ENCODE measurements at places on chromosomes 7 and 10.

DNA sequence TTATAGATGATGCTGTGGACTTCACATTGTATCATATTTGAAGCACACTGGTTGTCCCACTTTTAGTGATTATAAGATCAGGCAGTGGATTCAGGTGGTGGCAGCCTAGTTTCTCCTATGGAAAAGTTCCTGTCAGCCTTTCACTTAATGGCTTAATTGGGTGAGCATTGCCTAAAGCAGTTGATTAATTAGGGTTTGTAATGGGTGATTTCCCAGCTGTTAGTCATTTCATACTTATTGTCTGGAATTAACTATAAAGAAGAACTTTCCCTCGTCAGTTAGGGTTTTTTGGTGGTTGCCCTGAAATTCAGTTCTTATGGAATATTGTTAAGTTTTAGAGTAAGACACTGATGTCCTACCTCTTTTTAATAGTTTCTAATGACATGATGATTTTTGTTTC lies 78.8 kb downstream of the SLC25A40 start:
- DNase-seq, result no peak

DNA sequence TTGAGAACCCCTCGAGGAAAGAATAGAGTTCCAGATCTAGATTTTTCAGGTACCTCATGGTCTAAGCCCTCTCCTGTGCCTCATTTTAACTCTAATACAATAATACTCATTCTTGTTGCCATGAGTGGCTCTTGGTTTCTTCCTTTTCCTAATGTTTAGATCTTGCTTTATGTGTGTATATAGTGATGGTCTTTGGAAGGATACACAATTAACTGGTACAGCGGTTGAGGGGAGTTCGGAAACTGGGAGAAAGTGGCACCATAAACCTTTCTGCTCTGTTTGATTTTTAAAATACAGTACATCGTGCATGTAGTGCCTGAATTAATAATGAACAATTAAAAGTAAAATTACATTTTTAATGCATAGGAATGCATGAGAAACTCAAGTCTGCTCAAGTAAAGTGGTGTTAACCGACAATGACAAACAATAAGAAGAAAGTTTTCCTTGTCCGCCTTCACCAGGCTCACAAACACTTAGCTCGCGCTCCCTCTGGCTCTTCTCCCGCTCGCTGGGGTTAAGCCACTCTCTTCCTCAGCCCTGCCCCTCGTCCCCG lies 386 bp upstream of the EIF4EBP2 start:
- DNase-seq, result no peak

GRCh38 chr7:47380325-47381133 lies 201.4 kb downstream of the TNS3 start:
- DNase-seq, result peak; percentile 59

DNA sequence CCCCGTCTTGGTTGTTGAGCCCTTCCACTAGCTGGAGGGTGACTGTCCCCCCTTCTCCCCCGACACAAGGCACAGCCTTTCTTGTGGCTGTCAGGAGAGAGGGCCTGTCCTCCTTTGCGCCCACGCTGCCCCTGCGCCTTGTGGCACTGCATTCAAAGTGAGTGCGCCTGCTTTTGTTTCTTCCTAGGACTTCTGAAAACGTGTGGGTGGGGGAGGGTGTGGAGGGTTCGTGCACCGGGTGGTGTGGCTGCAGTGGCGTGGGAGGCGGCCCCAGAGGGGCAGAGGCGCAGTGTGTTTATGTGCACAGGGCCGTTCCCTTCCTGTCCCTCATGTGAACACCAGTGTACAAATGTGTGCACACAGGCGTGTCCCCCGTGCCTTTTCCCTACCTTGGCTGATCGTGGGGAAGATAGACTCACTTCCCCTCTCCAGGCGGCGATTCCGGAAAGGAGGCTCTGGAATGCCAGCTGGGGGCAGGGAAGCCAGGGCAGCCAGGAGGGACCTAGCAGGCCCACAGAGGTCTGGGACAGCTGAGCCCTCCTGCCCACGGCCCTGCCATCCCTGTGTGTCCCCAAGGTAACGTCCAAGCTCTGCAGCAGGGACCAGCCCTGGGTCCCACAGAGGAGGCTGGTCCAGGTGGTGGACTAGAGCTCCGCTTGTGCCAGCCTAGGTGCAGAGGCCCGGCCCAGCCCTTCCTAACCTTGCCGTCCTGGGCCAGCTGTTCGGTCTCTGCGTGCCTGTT lies 88.8 kb downstream of the LHPP start:
- DNase-seq, result no peak

DNA sequence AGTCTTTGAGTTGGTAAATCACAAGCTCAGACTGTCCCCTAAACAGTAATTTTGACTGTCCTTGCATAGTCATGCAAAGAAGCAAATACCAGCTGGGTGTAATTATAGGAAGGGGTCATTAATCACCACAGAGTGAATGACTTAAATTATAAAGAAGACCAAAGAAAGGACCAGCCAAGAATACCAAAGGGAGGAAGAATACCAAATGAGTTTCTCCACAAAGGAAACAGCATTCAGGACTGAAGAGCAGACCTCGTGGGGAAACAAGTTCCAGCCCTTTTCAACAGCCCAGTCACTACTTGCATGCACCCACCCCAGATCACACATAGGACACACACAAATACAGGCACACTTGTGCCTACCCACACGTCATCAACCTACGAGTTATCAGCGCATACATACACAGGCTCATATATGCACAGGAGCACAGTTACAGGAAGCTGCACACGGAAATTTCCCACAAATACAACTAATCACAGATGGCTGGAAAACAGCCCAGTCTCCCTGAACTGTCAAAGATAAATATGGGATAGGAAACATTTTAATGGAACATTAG lies 77.6 kb downstream of the DENND2A start:
- no peak for DNase-seq

DNA sequence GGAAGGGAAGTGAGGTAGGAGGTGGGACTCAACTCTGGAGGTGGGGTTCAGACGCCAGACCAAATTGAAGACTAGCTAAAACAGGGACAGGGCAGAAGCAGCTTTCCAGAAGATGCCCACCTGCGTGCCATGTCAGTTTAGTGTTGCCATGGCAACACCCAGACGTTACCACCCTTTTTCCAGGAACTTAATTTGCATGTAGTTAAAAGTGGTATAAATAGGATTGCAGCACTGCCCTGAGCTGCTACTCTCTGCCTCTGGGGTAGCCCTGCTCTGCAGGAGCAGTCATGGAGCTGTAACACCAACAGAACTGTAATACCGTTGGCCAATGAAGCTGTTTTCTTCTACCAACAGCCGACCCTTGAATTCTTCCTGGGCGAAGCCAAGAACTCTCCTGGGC lies 93.8 kb downstream of the PRKCQ start:
- no peak for DNase-seq

- no peak for DNase-seq
Measured at GRCh38 chr7:64849250-64849923, 53.7 kb upstream of the ZNF273 start.

DNA sequence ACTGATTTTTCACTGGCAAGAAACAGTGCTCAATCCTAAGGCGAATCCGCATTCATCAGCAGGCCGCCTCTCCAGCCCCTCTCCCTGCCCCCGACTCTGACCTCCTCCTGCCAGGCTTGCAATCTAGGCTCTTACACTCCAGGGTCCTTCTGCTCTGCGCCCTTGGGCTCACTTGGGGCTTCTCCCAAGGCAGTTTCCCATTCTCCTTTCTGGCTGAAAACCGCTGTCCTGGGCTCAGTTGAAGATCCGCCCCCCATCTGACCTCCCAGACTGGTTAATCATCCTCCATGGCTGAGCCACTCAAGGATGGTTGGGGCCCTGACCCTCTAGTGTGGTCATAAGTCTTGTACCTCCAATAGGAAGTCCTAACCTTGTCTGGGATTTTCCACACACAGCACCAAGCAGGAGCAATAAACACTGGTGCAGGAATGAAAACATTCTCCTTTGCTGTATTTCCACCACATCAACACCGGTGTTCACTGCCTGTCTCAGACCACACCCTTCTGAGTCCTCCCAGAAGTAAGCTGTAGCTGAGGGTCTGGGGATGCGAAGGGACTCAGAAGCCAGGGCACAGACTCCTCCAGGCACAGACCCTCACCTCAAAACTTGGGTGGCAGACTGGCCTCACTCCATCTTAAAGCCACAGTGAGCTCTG lies 42.4 kb downstream of the TNS3 start:
- DNase-seq, result no peak

DNA sequence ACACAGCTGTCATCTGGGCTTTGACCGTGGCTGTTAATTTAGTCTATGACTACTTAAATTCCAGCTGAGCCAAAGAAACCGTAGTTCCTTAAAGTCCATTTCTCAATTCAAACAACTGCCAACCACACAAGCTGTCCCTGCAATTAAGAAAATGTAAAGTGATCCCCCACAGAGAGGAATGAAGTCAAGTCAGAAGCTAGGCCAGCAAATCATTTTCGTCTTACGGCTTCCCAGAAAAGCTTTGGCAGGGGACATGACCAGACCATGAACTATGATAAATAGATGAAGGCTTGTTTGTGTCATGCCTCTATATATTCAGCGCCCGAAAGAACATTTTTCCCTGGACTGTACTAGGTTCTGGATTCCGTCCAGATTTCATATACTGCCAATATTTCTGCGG lies 54.6 kb downstream of the HACD1 start:
- peak; percentile 88 for DNase-seq

DNA sequence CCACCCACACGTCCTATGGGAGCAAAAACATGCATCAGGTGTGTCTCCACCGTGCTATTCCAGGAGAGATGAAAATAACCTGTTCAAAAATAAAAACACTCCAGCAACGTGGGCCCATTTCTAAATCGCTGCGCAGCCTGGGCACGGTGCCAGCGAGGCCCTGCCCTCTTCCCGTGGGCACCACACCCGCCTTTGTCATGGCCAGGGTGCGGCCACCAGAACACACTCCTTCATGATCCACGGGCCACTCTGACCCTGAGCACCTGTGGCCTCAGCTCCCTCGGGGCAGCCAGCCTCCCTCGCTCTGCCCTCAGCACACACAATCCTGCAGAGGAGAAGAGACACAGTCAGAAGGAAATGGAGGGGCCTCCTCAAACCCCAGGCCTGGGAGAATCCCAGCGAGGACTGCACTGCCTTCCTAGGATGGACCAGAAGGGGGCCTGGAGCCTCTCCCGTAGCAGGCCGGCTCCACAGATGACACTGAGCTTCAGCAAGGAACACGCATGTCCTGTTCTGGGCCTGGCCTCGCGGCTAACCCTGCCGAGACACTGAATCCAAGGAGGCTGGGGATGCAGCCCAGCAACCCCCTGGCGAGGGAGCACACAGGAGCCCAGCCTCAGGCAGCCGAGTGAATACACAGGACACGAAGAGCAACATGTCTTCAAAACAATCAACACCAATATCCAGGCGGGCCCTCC lies 169.0 kb downstream of the MAD1L1 start:
- DNase-seq, result peak; percentile 26

DNA sequence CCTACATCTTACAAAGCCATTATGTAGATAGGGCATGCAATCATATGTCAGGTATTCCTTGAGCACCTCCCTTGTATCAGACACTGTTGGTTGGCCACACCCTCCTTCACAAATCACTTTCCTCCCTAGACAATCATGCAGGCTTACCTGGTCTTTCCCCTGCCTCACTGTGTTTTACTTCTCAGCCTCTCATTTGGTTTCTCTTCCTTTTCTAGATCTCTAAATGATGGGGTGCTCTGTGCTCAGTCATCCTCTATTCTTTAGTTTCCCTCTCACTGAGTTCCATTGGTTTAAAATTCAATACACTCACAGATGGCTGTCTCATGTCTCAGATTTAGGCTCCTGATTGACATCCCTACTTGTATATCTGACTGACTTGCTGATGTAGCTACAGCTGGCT lies 31.4 kb downstream of the ANK3 start:
- no peak for DNase-seq

GRCh38 chr7:129006636-129007414 lies 48.1 kb downstream of the TNPO3 start:
- no peak for DNase-seq

DNA sequence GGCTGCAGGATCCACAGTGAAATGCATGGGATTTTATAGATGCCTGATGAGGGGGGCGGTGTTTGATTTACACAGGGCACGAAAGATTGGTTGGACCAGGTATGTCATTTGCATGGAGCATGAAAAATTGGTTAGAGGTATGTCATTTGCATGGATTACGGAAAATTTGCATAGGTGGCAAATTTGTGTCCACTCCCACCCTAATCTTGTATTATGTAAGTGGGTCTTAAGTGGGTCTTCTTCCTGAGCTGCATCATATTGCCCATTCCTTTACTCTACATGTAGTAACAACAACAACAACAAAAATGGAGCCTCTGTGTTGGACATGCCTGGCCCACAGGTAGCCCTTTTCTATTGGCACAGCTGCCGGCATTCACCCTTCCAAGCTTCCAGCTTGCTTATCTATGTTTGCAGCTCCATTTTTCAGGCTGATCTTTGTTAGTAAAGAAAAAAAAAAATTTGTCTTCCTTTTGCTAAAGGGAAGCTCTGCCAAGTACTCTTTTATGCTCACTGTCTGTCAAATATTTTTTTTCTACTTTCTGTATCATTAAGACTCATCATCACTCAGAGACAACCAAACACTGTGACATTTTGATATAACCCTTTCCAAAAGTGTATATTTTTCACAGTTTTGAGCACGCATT lies 10.3 kb upstream of the ZNF273 start:
- DNase-seq, result no peak

- no peak for DNase-seq
Measured at GRCh38 chr10:114427124-114427852, 23.0 kb upstream of the AFAP1L2 start.

DNA sequence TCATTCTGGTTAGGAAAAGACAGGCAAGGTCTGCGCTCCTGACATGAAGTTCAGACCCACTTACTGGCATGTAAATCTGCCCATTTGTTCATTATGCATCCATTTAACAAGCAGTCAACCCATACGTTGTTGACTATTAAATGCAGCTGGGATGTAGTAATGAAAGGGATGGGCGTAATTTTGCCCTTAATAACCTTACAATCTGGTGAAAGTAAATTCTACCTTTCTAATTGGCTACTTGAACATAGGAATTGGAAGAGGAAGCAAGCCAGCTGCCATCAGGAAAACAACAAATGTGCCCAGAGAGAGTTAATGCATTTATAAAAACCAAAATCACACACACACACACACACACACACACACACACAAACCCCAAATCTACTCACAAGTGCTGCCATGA lies 170.2 kb upstream of the PITRM1 start:
- no peak for DNase-seq

DNA sequence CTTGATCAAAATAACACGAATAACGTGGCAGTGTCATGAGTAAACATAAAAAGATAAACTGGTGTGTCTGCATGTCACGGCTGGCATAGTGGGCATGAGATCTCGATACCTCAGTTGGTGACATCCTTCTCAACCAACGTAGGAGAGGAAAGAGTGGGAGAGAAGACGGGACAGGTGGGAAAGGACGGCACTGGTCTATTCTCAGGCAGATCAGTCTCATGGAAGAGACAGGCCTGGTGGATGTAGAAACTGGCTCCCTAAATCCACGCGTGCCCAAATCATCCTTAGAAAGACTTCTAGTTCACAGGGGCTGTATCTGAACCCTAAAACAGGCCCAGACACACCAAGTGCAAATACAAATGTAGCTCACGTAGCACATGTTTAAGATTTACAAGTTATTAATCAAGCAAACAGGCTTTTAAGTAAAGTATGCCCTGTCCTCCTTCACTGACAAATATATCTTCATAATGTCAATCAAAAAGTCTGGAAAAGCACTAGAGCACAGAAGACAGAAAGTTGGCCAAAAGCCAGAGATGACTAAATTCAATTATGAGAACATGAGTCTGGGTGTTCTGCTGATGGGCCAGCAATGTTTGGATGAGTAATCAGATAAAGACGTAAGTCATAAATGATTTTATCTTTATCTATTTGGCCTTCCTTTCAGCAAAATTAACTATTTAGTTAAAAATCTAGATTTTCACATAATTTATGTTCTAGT lies 56.3 kb downstream of the SFMBT2 start:
- peak; percentile 30 for DNase-seq

All from fibroblast of pulmonary artery (primary cell).